ENCODE measurements at places on chromosomes 4 and X.

DNA sequence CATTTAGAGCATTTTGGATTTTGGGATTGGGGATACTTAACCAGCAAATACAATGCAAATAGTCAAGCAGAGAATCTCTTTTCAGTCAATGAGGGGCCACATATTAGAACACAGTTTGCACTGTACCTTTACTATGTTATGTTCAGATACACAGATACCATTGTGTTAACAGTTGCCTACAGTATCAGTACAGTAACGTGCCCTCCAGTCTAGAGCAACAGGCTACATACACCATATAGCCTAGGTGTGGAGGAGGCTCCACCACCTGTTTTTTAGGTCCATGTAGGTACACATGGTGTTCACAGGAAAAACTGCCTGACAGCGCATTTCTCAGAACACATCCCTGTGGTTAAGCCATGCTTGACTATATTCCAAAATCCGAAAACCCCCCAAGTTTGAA is 9.1 kb downstream of the GRPEL1 start:
- DNase-seq: no peak

DNA sequence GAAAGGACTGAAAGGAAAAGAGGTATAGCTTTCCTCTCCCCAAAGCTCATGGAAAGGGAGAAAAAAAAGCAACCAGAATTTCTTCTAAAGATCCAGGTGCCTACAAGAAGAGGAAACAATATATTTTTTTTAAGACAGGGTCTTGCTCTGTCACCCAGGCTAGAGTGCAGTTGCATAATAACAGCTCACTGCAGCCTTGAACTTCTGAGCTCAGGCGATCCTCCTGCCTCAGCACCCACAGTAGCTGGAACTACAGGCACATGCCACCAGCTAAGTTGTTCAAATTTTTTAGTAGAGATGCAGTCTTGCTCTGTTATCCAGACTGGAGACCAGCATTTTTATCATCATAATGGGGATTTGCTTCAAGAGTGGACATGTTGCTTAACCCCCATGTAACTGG is 30.5 kb upstream of the BBS12 start:
- no peak for DNase-seq

DNA sequence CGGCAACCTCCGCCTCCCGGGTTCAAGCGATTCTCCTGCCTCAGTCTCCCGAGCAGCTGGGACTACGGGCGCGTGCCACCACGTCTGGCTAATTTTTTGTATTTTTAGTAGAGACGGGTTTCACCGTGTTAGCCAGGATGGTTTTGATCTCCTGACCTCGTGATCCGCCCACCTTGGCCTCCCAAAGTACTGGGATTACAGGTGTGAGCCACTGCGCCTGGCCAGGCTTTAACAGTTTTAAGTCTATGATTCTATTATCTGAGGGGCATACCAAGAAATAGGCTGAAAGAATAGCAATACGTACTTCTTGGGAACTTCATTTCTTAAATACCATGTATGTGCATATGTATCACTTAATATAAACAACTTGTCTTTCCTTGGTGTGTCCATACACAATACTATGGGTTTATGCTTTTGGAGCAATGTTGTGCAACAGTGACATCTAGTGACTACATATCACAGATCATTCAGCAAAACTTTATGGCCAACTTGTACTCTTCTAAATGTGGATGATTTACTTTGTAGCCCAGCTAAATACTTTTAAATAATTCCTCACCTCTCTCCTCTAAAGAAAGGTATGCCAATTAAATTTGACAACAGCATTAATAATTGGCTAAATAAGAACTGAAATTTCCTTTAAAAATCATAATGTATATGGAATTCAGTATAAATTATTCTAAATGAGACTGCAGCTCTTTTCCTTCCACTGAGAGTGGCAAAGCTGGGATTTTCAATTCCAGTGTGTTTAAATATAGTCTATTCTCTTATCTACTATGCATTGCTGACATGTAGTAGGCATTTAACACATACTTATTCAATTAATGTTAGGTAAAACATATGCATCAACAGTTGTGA is 10.4 kb downstream of the SLC9B1 start:
- DNase-seq: no peak

GRCh38 chrX:12965131-12965940 is 9.6 kb upstream of the TMSB4X start:
- no peak for DNase-seq

- no peak for DNase-seq
Measured at GRCh38 chr4:103478734-103479133, 241.1 kb downstream of the TACR3 start.

DNA sequence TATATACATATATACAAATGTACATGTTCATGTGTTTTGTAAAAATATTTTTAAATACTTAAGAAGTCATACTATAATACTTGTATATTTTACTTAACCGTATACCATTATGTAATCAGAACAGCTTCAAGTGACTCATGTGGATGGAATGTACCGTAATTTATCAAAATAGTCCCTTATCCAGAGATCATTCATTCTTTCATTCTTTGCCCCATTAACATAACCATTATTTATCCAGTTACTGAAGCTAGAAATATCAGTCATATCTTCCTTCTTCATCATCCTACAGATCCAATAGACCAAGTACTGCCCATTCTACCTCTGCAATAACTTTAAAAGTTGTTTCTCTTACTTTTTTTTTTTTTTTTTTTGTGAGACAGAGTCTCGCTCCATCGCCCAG is 164.2 kb downstream of the MAB21L2 start:
- no peak for DNase-seq

- no peak for DNase-seq
Measured at GRCh38 chrX:131394384-131394783, 105.3 kb upstream of the IGSF1 start.

- no peak for DNase-seq
Measured at GRCh38 chr4:21032089-21032645, 331.9 kb downstream of the PACRGL start.

- DNase-seq: no peak
Measured at GRCh38 chr4:38791010-38791409, 8.2 kb upstream of the TLR10 start.

GRCh38 chrX:102837847-102838246 is 99.2 kb upstream of the RAB40AL start:
- no peak for DNase-seq
